MM.1S (cell line): ENCODE measurements at places on chromosomes 2 and 18.
A peak's percentile ranks its signal among the peaks of the same experiment; 100 is the strongest.

- no peaks in the 10 kb centered on the region for H3K36me3 ChIP-seq
- DNase-seq: peak; percentile 37
- no peaks in the 10 kb centered on the region for H3K4me1 ChIP-seq
- H3K4me3 ChIP-seq: no peak overlapping the region
These were observed 17.0 kb upstream of the NFATC1 start for GRCh38 chr18:79378536-79379250.

DNA sequence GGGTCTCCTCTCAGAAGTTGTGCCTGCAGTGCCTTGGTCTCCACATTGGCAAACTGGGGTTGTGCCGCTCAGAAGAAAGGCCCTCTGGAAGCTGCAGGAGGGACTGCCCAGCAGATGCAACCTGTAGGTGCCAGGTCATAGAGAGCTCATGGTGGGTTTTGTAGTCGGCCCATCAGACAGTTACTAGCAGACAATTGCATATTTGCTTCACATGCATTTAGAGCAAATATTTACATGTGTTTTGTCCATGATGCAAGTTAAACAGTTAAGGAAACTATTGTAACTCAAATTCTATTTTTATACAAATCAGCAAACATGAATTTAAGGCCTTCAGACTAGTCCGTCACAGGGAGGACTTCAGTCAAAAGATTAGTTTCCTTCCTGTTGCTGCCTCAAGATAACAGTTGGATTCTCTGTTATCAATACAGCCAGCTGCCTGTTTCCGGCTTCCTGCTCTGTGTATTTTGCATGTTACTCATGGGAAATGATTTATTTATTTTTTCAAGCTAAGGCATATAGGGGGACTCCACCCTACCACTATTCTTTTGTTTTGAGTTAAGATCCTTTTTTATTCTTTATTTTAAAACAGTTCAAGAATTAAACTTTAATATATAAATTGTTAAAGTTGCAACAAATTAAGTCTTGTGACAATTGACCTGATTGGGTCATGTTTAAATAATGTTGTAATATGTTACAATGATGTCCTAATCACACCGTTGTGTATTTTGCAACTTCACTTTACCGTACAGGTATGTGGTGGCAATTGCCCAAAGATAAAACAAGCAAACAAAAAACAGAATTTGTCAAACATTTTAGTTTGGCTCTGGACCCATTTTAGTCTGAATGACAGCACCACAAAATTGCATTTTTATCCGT lies 133.5 kb downstream of the SPTBN1 start:
- H3K27ac ChIP-seq: no peak overlapping the region
- peaks cover 7% of the 10 kb centered on the region; the same call in 1 of the 2 replicates for H3K4me1 ChIP-seq
- no peak for DNase-seq
- H3K4me3 ChIP-seq: no peak overlapping the region
- H3K36me3 ChIP-seq: peaks cover 9% of the 10 kb centered on the region; the same call in 1 of the 2 replicates
- no peaks in the 10 kb centered on the region for H3K27me3 ChIP-seq

DNA sequence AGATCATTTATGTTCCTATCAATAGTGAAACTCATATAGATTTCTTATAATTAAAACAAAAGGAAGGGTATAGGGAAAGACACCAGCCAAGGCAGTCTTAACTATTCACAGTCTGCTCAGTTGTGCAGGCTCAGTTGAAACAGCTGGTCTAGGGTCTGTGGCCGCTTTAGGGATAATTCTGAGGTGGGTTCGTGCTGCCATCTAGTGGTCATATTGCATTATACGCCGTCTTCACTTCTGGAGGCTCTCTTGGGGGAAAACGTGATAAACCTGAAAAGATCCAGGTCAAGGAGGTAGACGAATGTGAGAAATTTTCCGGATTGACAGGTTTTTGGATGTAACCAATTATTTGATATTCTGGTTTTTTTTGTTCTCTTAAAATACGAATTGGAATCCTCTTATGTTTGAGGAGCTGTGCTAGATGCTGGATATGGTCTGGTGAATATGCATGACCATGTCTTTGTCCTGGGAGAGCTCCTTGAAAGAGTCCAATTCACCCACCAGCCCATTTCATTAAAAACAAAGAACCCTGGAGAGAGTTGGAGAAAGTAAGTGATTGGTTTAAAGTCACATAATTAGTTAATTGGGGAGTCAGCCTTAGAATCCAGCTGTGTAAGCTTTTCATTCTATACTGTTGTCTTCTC lies 492.4 kb downstream of the PLCL1 start:
- DNase-seq: peak; percentile 48
- no peak overlapping the region for H3K4me3 ChIP-seq
- no peaks in the 10 kb centered on the region for H3K27me3 ChIP-seq
- H3K4me1 ChIP-seq: no peaks in the 10 kb centered on the region

DNA sequence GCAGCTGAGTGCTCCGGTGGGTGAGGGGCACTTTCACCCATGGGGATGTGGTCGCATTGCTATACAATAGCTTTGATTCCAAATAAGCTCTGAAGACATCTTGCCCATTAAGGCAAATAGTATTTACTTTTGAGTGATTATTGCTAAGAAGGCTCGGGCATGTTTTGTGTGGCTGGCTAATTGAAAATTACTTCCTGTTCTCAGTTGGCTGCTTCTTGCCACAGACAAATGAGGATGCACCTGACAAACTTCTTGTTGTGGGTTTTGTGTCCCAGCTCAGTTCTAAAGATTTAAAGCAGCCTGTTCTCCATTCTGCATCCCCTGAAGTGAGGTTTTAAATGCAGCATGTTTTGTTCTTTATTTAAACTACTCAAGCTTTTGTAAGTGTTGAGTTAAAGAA lies 88.3 kb downstream of the KCNS3 start:
- peak; percentile 56 for DNase-seq
- no peaks in the 10 kb centered on the region for H3K36me3 ChIP-seq
- peaks cover 12% of the 10 kb centered on the region for H3K4me1 ChIP-seq

DNA sequence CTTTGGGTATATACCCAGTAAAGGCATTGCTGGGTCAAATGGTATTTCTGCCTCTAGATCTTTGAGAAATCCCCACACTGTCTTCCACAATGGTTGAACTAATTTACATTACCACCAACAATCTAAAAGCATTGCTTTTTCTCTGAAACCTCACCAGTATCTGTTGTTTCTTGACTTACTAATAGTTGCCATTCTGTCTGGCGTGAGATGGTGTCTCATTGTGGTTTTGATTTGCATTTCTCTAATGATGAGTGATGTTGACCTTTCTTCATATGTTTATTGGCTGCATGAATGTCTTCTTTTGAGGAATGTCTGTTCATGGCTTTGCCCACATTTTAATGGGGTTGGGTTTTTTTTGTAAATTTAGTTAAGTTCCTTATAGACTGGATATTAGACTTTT lies 382.6 kb upstream of the ZNF804A start:
- no peaks in the 10 kb centered on the region for H3K36me3 ChIP-seq
- no peak overlapping the region for H3K27ac ChIP-seq
- no peak overlapping the region for H3K4me3 ChIP-seq
- H3K27me3 ChIP-seq: no peaks in the 10 kb centered on the region
- peaks cover 5% of the 10 kb centered on the region; the same call in 1 of the 2 replicates for H3K4me1 ChIP-seq
- peak; percentile 34 for DNase-seq

GRCh38 chr2:11103984-11104793 lies 51.1 kb upstream of the SLC66A3 start:
- H3K27ac ChIP-seq: peak overlapping the region; percentile 66; the same call in 1 of the 2 replicates
- peaks cover 30% of the 10 kb centered on the region for H3K4me1 ChIP-seq
- H3K36me3 ChIP-seq: no peaks in the 10 kb centered on the region
- H3K27me3 ChIP-seq: no peaks in the 10 kb centered on the region
- H3K4me3 ChIP-seq: no peak overlapping the region

GRCh38 chr2:99910902-99911301 lies 231.5 kb downstream of the AFF3 start:
- H3K4me3 ChIP-seq: no peak overlapping the region
- H3K27ac ChIP-seq: no peak overlapping the region
- H3K4me1 ChIP-seq: no peaks in the 10 kb centered on the region
- H3K36me3 ChIP-seq: no peaks in the 10 kb centered on the region

GRCh38 chr2:225694664-225695063 lies 295.2 kb downstream of the NYAP2 start:
- H3K4me3 ChIP-seq: no peak overlapping the region
- no peak overlapping the region for H3K27ac ChIP-seq
- H3K27me3 ChIP-seq: no peaks in the 10 kb centered on the region
- no peaks in the 10 kb centered on the region for H3K4me1 ChIP-seq

DNA sequence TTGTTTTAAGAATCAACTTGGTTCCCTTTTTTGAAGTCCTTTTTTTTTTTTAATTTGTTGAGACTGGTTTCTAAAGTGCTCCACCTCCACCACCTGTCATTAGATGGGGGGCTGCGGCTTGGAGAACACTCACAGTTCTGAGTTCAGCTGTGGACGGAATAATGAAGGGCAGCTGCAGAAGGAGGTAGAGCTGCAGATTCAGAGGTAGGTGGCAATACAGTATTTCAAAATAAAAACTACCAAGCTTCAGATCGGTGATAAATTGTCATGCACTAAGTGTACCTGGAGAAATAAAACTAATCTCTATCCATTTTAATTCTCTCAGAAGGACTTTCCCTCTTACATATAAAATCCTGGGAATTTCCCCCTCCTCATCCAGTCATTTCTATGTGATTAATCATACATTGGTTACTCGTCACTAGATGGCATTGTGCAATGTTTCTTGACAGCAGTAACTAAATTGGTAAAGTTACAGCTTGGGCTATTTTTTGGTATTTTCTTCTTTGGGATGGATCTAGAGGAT lies 81.1 kb upstream of the SLC39A10 start:
- DNase-seq: peak; percentile 27
- H3K4me1 ChIP-seq: peaks cover 7% of the 10 kb centered on the region; the same call in 1 of the 2 replicates
- H3K36me3 ChIP-seq: no peaks in the 10 kb centered on the region

DNA sequence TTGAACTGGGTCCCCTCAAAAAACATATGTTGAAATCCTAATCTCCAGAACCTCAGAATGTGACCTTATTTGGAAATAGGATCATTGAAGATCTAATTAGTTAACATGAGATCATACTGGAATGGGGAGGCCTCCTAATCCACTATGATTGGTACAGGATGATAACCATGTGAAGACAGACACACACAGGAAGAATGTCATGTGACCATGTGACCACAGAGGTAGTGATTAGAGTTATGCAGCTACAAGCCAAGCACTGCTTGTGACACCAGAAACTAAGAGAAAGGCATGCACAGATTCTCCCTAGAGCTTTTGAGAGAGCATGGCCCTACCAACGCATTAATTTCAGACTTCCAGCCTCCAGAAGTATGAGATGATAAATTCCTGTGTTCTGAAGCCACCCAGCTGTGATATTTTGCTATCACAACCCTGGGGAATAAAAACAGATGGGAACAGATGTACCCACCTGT lies 47.0 kb upstream of the TGIF1 start:
- H3K4me1 ChIP-seq: 0 out of 2 replicates have a peak, but pooled peaks cover 3% of the 10 kb centered on the region
- H3K27me3 ChIP-seq: no peaks in the 10 kb centered on the region
- no peak overlapping the region for H3K27ac ChIP-seq
- peak; percentile 13 for DNase-seq
- H3K36me3 ChIP-seq: no peaks in the 10 kb centered on the region
- no peak overlapping the region for H3K4me3 ChIP-seq

GRCh38 chr2:73080321-73081131 lies 9.0 kb upstream of the SFXN5 start:
- no peaks in the 10 kb centered on the region for H3K27me3 ChIP-seq
- H3K4me1 ChIP-seq: no peaks in the 10 kb centered on the region
- H3K36me3 ChIP-seq: no peaks in the 10 kb centered on the region
- DNase-seq: no peak

DNA sequence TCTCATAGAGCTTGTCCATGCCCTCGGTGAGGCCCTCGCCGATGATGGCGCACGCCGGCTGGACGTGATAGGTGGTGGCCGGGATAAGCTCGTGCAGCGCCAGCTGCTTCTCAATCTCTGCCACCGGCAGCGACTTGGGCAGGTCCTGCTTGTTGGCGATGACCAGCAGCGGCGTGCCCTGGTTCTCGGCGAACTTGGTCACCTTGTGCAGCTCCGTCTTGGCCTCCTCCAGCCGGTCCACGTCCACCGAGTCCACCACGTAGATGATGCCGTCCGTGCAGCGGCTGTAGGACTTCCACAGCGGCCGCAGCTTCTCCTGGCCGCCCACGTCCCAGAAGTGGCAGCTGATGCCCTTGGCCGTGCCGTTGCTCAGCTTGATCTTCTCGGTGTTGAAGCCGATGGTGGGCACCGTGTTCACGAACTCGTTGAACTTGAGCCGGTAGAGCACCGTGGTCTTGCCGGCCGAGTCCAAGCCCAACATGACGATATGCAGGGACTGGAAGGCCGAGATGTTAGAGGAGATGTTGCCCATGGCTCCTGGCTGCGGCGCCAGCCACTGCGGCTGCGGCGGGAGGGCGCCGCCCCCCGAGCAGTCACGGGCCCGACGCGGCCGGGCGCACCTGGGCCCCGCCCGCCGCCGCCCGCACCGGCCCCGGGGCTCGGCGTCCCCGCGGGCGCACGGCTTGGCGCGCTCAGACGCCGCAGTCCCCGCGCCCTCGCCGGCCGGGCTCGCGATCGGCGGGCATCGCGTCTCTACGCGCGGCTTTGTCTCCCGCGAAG lies 636 bp downstream of the ARL4C start:
- H3K36me3 ChIP-seq: no peaks in the 10 kb centered on the region
- H3K4me3 ChIP-seq: peak overlapping the region; percentile 80
- peak overlapping the region; percentile 55; the same call in 1 of the 2 replicates for H3K27ac ChIP-seq

DNA sequence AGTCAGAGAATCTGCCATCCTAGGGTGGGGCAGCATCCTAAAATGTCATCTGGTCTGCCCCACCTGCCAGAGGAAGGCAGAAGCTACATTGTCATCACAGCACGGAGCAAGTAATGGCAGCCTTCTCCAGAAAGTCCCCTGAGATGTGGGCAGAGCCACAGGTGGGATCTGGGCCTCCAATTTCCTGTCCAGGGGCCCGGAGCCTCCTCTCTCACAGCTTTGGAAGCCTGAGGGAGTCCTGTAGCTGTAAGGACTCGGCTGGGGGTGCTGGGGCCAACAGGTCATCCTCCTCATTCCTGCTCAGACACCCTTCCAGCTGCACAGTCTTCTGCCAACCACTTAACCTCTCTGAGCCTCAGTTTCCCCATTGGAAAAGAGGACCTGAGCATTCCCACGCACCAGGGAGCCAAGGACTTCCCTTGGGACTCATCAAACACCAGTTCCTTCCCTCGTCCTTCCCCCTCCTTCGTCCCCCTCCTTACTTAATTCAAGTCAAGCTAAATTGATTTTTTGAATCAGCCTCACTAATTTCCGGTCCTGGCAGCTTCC lies 48.6 kb upstream of the ID2 start:
- H3K27ac ChIP-seq: no peak overlapping the region
- no peaks in the 10 kb centered on the region for H3K4me1 ChIP-seq
- H3K4me3 ChIP-seq: no peak overlapping the region
- no peak for DNase-seq
- H3K36me3 ChIP-seq: no peaks in the 10 kb centered on the region
- no peaks in the 10 kb centered on the region for H3K27me3 ChIP-seq

DNA sequence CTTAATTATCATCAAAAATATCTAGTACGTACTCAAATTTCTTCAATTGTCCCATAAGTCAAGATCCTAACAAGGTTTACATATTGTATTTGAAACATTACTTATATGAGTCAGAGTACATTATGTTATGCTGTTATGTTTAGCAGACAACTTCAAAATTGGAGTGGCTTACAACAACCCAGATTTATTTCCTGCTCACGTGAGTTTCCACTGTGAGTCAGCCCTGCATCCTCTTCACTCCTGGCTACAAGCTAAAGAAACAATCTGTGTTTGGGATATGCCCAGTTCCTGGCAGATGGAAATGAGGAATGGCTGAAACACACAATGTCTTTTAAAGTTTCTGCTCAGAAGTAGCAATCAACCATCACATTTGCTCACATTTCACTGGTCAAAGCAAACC lies 31.5 kb upstream of the TANC1 start:
- H3K4me1 ChIP-seq: no peaks in the 10 kb centered on the region
- no peak overlapping the region for H3K27ac ChIP-seq
- no peak overlapping the region for H3K4me3 ChIP-seq
- DNase-seq: no peak

- no peak overlapping the region for H3K4me3 ChIP-seq
- no peaks in the 10 kb centered on the region for H3K27me3 ChIP-seq
- H3K4me1 ChIP-seq: no peaks in the 10 kb centered on the region
- no peak overlapping the region for H3K27ac ChIP-seq
- no peak for DNase-seq
These were observed 251.7 kb downstream of the NCKAP5 start for GRCh38 chr2:133316557-133316956.
